ENCODE measurements at places on chromosomes 13 and 19.

DNA sequence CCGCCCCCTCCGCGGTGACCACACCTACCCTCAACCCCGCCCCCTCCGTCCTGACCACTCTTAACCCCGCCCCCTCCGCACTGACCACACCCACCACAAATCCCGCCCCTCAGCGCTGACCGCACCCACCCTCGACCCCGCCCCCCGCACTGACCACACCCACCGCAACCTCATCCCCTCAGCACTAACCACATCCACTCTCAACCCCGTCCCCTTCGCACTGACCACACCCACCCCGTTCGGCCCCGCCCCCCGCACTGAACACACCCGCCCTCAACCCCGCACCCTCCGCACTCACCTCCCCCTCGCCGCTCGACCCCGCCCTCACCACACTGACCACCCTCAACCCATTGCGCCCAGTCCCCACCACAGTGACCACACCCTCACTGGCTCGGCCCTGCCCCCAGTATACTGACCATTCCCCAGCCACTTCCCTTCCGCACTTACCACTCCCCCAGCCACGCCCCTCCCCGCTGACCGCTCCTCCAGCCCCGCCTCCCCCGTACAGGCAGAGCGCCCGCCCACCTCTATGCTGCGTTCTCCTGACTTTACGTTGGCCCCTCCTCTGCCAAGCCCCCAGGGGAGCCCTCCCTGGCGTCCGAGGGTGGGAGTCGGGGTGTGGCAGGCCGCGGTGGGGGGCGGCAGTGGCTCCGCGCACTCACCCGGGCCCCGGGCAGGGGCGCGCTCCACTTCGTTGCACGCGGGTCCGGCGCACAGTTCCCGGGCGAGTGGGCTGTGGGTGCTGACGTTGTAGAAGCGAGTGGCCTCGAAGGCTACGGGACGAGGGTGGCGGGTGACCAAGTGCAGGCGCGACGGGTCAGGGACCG lies 8.4 kb downstream of the F2RL3 start:
- peak; percentile 42 for DNase-seq

GRCh38 chr13:30345426-30346100 lies 38.2 kb upstream of the KATNAL1 start:
- no peak for DNase-seq

DNA sequence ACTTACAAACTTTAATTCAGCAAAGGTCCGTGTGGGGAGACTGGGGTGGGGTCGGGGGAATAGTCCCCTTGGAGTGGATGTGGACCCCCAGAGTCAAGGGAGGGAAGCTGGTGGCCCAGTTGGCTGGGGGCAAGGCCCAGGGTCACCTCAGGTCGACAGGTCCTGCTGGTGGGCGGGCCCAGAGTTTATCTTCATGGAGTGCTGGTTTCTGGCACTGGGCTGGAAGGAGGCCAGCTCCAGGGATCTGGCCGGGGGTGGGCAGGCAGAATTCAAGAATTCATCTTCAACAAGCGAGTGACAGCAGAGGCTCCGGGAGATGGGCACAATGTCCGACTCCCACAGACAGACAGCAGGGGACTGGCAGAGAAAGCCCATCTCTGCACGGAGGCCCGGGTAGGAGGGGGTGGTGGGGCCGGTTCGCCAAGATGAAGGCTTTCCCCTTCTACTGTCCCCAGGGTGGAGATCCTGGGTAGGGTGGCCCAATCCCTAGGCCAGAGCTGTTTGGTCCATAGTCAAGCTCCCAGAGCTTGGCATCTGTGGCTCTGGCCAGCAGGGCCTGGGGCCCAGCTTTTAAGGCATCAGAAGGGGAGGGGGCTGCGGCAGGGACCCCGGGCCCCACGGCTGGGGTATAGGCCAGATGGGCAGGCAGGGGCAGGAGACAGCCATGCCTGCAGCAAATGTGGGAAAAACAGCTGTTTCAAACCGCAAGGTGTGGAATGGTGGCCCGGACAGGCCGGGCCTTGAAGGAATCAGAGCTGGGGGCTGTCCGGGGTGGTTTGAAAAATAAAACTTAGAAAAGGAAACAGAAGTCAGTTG lies 622 bp upstream of the FDX2 start:
- DNase-seq, result peak; percentile 37

GRCh38 chr13:40130871-40131636 lies 475.6 kb downstream of the COG6 start:
- DNase-seq, result peak; percentile 68

DNA sequence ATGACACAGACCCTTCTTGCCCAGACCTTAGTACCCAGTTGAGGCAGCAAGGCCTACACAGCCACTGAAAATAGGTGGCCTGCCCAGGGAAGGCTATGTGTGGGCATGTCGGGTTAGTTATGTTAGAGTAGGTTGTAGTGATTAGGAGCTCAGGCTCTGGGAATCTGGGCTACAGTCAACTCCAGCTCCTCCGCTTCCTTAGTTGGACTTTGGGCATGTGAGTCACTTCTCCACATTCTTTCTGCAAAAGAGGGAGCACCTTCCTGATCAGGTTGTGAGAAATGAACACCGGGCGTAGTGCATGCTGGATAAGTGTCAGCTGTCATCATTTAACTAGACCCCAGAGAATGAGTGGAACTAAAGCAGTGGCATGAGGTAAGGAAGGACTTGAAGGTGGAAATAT lies 64.8 kb downstream of the ARHGAP35 start:
- no peak for DNase-seq

- no peak for DNase-seq
Measured at GRCh38 chr19:3392480-3392879, 26.1 kb downstream of the NFIC start.

- peak; percentile 98 for DNase-seq
Measured at GRCh38 chr13:30132623-30133553, 174.5 kb downstream of the KATNAL1 start.

GRCh38 chr19:39671739-39672363 lies 16.1 kb downstream of the LGALS16 start:
- DNase-seq, result peak; percentile 91

DNA sequence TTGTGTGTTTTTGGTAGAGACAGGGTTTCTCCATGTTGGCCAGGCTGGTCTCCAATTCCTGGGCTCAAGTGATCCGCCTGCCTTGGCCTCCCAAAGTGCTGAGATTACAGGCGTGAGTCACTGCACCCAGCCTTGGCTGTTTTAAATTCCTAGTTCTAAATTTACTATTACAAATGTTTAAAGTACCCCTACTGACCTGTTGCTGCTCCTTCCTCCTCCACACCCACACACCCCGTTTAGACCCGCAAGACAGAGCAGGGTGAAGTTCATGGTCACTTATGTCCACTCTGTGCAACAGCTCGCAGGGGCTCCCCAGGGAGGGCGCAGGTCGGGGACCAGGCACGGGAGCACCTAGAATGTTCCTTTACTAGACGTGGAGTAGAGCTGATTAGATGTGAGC lies 28.7 kb downstream of the TMEM161A start:
- DNase-seq, result no peak

DNA sequence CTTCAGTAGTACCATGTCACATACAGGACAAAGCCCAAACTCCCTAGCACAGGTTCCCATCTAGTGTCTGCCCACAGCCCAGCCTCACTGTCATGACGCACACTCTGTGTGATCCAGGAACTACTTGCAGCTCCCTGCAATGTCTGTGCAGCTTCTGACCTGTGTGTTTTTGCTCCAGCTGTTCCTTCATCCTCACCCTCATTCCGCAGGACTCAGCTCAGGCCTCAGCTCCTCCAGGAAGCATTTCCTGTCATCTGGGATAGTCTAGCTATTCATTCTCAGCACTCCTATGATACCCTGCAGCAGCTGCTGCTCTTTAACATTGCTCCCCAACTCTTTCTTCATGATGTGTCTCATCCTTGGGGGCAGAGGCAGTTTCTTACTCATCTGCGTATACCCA lies 56.1 kb downstream of the ENOX1 start:
- peak; percentile 8 for DNase-seq

DNA sequence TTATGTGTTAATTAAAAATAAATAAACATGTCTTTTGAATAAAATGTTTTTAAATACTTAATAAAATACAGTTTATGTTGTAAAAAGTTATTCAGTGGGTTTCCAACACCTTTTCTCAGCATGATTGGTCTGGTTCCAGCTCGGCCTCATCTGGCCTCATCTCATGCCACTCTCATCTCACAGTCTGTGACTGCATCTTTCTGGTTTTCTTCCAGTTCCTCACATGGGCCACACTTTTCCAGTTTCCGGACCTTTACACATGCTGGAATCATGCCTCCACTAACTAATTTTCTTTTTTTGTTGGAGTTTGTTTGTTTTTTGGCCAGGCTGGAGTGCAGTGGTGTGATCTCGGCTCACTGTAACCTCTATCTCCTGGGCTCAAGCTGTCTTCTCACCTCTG lies 82.5 kb downstream of the RUBCNL start:
- DNase-seq, result no peak

GRCh38 chr13:62119739-62120700 lies 704.4 kb upstream of the PCDH20 start:
- peak; percentile 35 for DNase-seq

DNA sequence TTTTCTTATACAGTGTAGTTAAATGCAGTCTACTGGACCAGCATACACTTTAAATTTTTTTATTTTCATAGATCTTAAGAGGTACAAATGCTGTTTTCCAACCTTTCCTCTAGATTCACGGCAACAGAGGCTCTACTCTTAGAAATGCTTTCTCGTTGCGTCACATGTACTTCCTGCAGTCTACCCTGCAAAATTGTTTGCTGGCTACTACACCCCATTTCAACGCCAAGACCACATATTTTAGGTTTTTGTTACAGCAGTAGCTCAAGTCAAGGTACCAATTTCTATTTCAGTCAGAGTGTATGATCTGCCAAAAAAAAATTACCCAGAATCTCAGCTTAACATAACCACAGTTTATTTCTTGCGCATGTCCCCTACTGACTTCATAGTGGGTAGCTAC lies 94.1 kb downstream of the TNFSF13B start:
- no peak for DNase-seq

DNA sequence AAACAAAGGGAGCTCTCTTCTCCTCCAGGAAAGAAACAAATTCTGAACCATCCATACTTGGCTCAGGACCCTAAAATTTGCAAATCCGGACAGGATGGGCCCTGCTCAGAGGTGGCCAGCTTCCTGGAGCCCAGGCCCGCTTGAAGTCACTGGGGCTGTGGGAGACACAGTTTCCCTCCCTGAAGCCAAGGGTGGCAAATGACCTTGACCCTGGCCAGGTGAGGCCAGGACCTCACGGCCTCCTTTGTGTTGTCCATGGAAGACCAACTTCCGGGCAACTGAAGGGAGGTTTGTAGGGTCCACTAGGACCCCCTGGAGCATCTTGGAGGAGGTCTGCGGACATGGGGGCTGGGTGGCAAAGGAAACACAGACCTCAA lies 5.5 kb downstream of the NANOS3 start:
- DNase-seq, result no peak

DNA sequence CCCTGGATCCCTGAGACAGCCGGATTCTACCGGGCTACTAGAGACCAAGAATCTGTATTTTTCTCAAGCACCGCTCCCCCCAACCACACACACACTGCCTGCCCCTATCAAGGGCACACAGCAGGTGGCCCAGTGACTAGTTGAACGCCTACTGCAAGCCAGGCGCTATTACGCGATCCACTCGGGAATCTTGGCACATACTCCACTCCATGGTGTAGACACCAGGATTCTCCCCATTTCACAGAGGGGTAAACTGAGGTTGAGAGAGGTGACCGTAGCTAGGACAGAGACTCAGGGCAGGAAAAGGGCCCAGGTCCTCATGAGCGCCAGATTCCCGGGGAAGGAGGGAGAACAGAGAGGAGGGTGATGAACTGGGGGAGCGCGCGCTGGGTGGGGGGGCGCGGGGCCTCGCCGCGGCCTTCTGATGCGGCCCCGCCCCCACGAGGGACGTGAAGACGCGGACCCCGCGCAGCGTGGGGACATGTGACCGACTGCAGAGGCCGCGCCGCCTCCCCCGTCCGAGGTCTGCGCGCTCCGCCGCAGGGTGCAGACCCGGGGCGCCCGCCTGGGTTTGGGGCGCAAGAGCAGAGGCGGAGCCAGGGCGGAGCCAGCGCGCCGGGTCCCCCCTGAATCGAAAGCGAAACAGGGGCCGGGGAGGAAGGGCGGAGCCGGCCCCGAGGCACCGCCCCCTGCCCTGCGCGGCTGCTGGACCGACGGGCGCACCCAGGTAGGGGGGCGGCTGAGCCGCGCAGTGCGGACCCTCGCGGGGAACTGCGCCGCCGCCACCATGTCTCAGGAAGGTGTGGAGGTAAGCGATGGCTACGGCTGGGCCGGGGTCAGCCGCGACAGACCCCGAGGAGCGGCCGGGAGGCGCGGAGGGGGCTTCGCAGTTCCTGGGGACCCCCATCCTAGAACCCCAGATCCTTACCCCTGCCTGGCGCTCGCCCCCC lies at the start of gene SHFL:
Gene SHFL (plus strand): TSS at position 677 of the 950 bp plus-strand sequence. CDS start 111 bp downstream, at position 788.
- peak; percentile 48 for DNase-seq

- DNase-seq, result no peak
Measured at GRCh38 chr13:39892721-39893685, 237.5 kb downstream of the COG6 start.

DNA sequence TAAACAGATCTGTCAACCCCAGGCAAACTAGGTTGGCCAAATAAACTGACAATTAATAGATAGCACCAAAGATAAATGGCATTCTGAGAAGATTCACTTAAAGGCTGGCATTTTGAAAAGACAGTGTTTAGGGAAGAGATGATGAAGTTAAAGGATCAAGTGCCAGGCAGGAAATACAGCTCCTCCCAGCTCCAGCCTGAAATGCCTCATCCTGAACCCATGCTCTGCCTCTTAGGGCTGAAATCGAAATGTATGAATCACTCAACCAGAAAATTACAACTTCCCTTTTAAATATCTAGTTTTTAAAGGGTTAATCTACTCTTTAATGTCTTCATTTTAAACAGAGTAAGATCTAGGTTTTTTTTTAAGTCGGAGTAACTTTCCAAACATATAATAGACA lies 171.2 kb upstream of the UBL3 start:
- no peak for DNase-seq

- no peak for DNase-seq
Measured at GRCh38 chr19:58054901-58055874, 3.9 kb upstream of the ZNF135 start.

DNA sequence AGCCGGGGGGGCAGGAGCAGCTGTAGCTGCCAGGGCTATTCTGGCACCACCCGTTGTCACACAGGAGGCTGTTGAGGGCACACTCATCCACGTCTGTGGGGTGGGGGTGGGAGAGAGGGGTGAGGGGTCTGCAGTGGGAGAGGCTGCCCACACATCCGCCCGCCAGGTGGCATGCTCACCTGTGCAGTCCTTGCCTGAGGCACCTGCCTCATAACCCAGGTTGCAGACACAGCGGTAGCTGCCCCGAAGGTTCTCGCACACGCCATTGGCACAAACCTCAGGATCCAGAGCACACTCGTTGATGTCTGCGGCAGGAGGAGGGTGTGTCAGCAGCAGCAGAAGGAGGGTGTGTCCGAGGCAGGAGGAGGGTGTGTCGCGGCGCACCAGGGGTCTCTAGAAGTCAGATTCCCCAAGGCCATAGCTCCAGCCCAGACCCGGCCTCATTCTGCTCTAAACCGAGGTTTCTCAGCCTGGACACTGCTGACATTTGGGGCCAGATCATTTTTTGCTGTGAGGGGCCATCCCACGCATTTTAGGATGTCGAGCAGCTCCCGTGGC lies 20.3 kb downstream of the FBN3 start:
- no peak for DNase-seq

GRCh38 chr13:112768795-112769481 lies 79.1 kb downstream of the ATP11A start:
- DNase-seq, result peak; percentile 9

All from DMS53 (cell line).